ENCODE measurements at places on chromosomes 6 and 20. TPM values are rescaled to one million over a fixed set of nuclear protein-coding genes. Genes with fewer than 3 reads are reported as not detected.

Gene AHCY
- 90.2 TPM for total RNA-seq

Gene WFDC2
- not detected for total RNA-seq

Gene HAO1
- total RNA-seq: not detected

Gene AIF1
- 177 TPM for total RNA-seq

Gene RIPOR2
- total RNA-seq: 154 TPM

Gene PHACTR3
- total RNA-seq: not detected

- H3K36me3 ChIP-seq: peaks cover 12% of the 10 kb centered on the region
- no peaks in the 10 kb centered on the region for H3K27me3 ChIP-seq
- H3K4me3 ChIP-seq: no peak overlapping the region
- H3K4me1 ChIP-seq: peaks cover 23% of the 10 kb centered on the region
- H3K27ac ChIP-seq: no peak overlapping the region
These were observed 13.4 kb upstream of the BTN3A3 start for GRCh38 chr6:26426691-26427450.

GRCh38 chr20:58555078-58555765, 40.0 kb upstream of the APCDD1L start:
- DNase-seq: no peak
- H3K27ac ChIP-seq: no peak overlapping the region
- H3K4me1 ChIP-seq: no peaks in the 10 kb centered on the region
- H3K36me3 ChIP-seq: no peaks in the 10 kb centered on the region

GRCh38 chr6:132569170-132569569, 952 bp upstream of the TAAR6 start:
- no peak overlapping the region for H3K27ac ChIP-seq
- no peak overlapping the region for H3K4me3 ChIP-seq
- peaks cover 11% of the 10 kb centered on the region for H3K27me3 ChIP-seq

- H3K27ac ChIP-seq: no peak overlapping the region
- no peaks in the 10 kb centered on the region for H3K36me3 ChIP-seq
- H3K27me3 ChIP-seq: no peaks in the 10 kb centered on the region
- H3K4me1 ChIP-seq: no peaks in the 10 kb centered on the region
- no peak for DNase-seq
These were observed 260.0 kb upstream of the MAP3K7 start for GRCh38 chr6:90846824-90847223.

DNA sequence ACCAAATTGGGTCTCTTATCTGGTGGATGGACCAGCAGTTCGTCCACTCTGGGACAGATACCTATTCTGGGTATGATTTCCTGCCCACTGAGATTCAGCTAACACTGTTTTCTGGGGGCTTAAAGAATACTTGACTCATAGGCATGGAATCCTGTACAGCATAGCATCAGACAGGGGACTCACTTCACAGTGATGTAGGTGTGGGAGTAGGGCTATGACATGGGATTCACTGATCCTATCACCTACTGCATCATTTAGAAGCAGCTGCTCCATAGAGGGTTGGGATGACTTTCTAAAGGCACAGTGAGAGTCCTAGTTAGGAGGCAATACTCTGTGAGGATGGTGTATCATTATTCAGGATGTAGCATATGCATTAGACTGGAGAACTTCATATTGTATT, 74.5 kb upstream of the AHI1 start:
- H3K4me1 ChIP-seq: peaks cover 37% of the 10 kb centered on the region
- H3K27ac ChIP-seq: no peak overlapping the region
- H3K36me3 ChIP-seq: peaks cover 28% of the 10 kb centered on the region

DNA sequence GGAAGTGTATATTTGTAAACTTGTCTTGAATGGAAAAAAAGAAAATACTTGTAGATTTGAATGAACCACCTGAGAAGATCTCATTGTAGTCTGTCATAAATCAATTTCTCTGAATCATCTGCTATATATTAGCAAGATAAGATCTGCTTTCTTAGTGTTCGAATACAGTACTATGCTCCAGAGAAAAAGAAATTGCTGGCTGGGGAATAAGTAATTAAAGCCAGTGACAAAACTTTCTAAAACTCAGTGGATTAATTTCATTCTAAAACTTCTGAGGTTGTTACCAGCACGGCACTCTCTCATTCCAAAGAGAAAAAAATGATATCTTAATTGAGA, 22.4 kb upstream of the MROH8 start:
- H3K27me3 ChIP-seq: no peaks in the 10 kb centered on the region
- no peak overlapping the region for H3K27ac ChIP-seq
- H3K4me3 ChIP-seq: no peak overlapping the region
- peaks cover 62% of the 10 kb centered on the region for H3K36me3 ChIP-seq
- no peak for DNase-seq

GRCh38 chr20:9071976-9072726, 3.3 kb downstream of the PLCB4 start:
- H3K27ac ChIP-seq: no peak overlapping the region
- peaks cover 2% of the 10 kb centered on the region for H3K4me1 ChIP-seq
- H3K36me3 ChIP-seq: peaks cover 2% of the 10 kb centered on the region
- peaks cover 14% of the 10 kb centered on the region for H3K27me3 ChIP-seq
- no peak for DNase-seq
- no peak overlapping the region for H3K4me3 ChIP-seq

GRCh38 chr6:56399250-56399671, 151.9 kb upstream of the COL21A1 start:
- no peaks in the 10 kb centered on the region for H3K27me3 ChIP-seq
- H3K4me3 ChIP-seq: no peak overlapping the region
- H3K27ac ChIP-seq: no peak overlapping the region
- no peaks in the 10 kb centered on the region for H3K36me3 ChIP-seq

GRCh38 chr6:145155873-145156782, 579.2 kb downstream of the EPM2A start:
- H3K36me3 ChIP-seq: peaks cover 2% of the 10 kb centered on the region
- H3K4me3 ChIP-seq: no peak overlapping the region
- H3K4me1 ChIP-seq: no peaks in the 10 kb centered on the region
- no peaks in the 10 kb centered on the region for H3K27me3 ChIP-seq

DNA sequence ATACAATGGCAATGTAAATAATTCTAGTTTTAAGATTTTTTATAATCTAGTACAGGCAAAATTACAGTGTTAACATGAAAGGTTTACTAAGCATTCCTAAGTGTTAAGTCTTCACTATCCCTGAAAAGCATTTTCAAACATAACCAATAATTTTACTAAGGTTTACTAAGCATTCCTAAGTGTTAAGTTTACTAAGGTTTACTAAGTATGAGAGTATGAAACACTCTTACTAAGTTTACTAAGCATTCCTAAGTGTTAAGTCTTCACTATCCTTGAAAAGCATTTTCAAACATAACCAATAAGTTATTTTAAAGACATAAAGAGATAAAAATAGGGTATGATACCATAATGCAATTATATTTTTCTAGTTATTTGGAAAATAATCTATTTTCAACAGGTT, 82.6 kb downstream of the PRSS35 start:
- no peaks in the 10 kb centered on the region for H3K27me3 ChIP-seq
- DNase-seq: no peak
- no peak overlapping the region for H3K27ac ChIP-seq
- H3K4me3 ChIP-seq: no peak overlapping the region

Measured in activated CD8-positive, alpha-beta T cell treated with anti-CD3 and anti-CD28 coated beads, Interleukin-2, amount 10 ng/mL, durations not matched to agents 7 days and 5 days (primary cell).